ENCODE measurements at places on chromosomes 3 and 15.

DNA sequence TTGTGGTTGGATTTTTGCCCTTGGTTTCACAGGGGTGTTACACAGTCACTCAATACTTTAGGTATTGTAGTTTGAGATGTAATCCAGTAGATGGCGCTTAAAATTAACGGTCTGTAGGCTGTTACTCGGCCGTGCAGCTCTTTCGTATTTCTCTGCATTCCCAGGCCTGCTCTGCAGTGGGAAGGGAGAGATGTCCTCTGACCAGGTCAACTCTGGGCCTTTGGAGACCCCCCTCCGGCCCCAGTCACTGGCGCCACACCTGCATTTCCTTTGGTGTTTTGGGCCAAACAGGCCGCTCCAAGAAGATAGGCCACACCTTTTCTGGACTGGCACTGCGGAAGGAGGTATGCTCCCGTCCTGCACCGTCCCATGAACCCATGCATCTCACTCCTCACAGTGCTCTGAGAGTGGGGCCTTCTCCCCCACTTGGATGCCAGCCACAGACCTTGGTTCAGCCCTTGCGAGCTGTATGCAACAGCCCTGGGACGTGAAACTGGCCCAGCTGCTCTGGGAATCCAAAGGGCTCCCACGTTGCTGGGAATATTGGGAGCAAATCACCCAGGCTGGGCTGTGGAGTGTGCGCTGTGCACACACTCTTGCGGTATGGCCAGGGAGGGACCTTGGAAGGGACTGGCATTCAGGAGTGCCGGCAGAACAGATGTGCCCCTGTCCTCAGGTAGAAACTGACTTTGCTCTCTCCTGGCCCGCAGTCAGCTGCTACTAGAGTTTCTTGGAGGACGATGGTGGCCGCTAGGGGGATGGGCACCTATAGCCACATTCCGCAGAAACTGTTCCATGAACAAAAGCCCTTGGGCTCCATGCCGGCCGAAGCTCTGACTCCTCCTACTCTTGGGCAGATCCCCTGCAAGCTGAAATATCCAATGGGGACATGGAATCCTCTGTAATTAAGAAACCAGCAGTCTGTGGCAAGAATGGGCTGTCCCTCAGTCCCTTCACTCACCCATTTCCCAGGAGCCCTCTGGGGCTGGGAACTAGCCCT lies 410.5 kb upstream of the CADM2 start:
- DNase-seq: peak; percentile 40

DNA sequence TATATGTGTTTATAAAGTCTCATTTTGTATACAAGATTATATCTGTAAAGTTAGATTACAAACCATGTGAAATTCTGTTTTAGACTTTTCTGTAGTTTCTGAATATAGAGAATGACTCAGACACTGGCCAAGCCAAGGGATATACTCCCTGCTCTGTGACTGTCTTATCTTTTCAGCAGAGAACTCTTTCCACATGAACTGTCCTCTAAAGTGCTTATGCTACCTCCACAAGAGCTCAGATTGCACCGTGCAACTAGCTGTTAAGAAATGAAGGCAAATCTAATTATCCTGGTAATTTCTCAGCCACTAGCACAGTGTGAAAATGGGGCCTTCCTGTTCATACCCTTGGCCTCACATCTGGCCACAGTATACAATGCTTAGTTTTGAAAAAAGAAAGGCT lies 44.3 kb upstream of the CPNE4 start:
- no peak for DNase-seq

GRCh38 chr15:80613762-80614365 lies 81.2 kb upstream of the ABHD17C start:
- DNase-seq: no peak

DNA sequence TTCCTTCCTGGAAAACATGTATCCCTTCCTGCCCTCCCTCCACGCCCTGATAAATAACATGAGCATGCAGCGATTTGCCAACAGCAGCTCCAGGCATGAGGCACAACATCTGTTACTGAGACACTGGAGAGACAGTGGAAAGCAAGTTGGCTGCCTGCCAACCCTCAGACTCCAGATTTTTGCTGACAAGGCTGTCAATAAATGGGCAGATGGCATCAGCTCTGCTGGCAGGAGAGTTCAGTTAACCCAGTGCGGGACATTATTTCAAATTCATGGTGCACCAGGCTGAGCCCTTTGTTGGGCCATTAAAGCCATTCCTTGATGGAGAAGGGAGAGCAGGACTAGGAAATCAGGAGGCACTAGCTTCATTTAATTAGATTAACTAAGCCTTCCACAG lies 293.3 kb downstream of the MEX3B start:
- DNase-seq: no peak

DNA sequence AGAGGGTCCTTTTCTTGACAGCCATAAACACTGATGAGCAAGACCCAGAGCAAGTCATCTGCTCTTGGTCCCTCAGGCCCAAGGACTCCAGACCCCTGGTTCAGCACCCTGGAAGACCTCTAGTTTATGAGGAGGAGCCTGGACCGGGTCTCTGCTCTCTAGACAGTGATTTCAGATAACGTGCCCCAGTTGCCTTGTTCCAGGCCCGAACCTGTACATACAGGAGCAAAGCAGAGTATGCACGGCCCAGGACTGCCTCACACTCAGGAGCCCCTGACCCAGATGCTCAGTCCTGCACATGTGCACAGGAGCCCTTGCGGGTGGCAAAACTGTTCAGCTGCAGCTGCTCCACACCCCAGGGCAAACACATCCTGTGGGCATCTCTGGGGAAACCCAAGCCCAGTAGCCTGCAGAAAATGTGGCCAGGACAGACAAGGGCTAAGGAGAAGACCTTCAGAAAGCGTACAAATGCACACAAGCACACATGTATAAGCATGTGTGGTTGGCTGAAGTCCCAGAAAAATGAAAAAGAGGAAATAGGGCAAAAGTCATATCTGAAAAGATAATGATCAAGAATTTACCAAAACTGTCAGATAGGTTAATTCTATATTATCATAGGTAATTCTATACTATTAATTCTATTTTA lies 59.9 kb upstream of the CORO2B start:
- DNase-seq: no peak

- no peak for DNase-seq
Observed at GRCh38 chr3:80767604-80768003, 993.8 kb downstream of the GBE1 start.

DNA sequence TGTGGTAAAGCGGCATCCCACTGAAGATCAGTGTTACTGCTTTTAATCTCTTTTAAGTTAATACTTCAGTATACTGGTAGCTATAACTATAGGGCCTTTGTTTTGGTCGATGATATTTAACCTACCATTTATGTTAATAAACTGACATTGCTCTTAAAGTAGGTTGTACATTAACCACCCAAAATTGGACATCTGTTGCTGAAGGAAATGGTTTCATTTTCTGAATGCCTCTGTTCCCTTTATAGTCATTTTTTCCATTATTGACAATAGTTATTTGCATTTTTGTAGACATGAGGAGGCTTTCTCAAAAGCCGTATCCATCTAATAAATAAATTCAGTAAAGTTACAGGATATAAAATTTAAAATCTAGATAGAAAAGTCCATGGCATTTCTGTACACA lies 252.4 kb upstream of the UBE2E1 start:
- no peak for DNase-seq

- DNase-seq: no peak
Observed at GRCh38 chr3:2334921-2335320, 236.3 kb downstream of the CNTN4 start.

DNA sequence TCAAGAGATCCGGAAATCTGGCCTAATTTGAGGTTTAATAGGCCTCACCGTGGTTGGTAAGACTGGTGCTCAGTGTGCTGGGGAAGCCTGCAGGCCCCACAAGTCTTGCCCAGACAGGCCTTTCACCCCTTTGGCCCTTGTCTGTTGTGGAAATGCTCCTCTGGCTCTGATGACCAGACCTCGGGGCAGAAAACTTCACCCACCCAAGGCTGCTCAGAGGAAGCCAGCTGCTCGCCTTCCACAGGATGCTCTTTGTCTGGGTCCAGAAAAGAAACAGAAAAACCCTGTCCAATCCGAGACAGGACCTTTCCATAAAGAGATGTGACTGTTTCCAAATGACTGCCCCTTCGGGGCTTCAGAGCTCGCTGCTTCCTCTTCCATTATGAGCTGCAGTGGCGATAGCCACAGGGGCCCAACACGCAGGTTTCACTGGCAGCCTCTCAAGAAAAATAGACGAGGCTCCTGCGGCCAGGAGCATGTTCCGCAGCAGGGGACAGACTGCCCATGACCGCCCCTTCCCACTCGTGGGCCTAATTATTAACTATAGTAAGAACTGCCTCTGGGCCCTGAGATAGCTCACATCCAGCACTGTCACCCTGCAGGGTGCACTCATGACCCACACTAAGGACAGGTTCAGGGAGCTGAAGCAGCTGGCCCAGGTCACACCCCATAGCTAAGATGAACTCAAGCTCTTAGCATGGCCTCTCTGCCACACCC lies 6.8 kb upstream of the SNX22 start:
- DNase-seq: no peak

DNA sequence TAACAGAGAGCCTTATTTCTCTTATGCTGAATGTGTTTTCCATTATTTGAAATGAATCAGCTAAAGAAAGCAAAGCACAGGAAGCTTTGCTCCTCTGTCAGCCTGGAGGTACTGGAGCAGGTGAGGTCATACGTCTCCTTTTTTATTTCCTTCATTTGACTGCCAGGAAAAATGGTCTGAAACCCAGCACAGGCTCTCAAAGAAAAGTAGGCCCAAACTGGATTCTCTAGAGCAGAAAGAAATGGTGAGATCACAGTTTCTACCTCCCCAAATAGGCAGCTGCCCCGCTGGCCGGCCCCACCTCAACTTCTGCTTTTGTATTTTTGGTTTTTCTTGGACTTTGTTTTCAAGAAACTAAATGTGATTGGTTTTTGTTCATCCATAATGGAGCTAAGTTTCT lies 95.1 kb downstream of the RPL39L start:
- DNase-seq: peak; percentile 58

GRCh38 chr3:80733522-80734176 lies 965.9 kb upstream of the ROBO1 start:
- DNase-seq: peak; percentile 75

- no peak for DNase-seq
Observed at GRCh38 chr3:112813016-112813415, 33.6 kb downstream of the CD200R1L start.

GRCh38 chr3:11641683-11642430 lies 1.9 kb downstream of the VGLL4 start:
- peak; percentile 42 for DNase-seq

DNA sequence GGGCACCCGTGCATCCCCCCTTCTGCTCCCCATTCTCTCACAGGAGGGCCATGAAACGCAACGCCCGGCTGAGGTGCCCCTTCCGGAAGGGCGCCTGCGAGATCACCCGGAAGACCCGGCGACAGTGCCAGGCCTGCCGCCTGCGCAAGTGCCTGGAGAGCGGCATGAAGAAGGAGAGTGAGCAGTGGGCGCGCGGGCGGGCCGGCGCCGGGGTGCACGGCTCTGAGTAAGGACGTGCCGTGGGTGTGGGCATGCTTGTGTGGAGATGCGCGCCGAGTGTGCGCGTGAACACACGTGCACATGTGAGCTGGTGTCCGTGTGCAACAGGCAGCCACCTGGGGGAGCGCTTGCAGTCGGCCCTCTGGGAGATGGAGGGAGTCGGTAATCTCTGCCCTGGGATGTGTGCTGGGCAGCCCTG lies 28.1 kb downstream of the NR1I2 start:
- DNase-seq: peak; percentile 39

DNA sequence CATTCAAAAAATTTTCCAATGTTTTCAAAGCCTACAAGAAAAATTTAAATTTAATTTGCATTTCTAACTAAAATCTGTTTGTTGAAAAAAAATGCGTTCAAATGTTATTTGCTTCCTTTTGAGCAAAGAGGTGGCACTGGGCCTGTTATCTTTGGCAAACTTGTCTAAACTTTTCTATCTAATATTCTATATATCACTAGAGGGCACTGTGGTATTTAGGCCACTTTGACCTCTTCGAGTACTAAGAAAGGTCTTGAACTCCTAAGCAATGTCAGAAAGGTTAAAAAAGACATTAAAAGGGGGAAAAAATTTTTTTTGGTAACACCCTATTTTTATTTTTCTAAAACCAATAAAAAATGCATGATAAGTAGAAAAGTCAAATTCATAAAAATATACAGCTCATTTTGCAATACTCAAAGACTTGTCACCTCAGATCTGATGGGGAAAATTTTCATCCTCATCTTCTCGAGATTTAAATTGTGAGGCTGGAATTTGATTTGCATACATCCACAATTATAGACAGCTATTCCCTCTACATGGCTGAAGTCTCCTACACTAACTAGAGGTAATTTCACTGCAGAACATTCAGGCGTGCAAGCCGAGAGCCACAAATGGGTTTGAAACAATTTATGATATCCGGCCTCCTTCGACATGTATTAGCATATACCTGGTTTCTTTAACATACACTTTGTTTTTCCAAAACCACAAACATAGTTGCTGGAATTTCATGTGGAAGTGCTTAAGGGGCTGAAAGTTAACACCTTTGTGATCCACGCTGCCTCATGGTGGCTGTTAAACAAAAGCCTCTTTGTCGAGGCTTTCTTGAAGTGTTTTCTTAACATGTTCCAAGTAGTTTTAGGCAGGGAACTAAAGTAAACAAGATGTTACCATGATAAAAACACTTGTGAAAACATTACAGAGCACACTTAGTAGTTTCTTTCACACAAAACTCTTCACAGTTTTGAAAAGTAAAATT lies 576.4 kb downstream of the FOXP1 start:
- DNase-seq: peak; percentile 13

DNA sequence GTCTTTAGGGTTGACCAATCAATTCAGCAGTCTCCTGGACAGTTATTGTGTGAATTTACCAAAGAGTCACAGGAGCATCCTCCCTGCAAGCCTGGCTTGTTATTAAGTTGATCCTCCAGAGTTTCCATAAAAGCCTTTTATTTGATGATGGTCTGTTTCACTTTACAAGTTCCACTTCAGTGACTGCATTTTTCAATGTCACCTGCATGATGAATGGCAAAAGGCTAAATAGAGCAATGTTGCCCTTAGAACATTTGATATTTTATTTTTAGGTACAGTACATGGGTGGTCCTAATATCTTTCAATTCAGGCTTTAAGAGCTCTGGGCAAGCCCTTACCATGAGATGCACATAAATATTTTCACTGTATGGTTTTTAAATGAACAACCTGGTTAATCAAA lies 22.6 kb downstream of the GUCA1C start:
- DNase-seq: no peak

GRCh38 chr3:51963951-51964451 lies 3.3 kb downstream of the PCBP4 start:
- DNase-seq: no peak

DNA sequence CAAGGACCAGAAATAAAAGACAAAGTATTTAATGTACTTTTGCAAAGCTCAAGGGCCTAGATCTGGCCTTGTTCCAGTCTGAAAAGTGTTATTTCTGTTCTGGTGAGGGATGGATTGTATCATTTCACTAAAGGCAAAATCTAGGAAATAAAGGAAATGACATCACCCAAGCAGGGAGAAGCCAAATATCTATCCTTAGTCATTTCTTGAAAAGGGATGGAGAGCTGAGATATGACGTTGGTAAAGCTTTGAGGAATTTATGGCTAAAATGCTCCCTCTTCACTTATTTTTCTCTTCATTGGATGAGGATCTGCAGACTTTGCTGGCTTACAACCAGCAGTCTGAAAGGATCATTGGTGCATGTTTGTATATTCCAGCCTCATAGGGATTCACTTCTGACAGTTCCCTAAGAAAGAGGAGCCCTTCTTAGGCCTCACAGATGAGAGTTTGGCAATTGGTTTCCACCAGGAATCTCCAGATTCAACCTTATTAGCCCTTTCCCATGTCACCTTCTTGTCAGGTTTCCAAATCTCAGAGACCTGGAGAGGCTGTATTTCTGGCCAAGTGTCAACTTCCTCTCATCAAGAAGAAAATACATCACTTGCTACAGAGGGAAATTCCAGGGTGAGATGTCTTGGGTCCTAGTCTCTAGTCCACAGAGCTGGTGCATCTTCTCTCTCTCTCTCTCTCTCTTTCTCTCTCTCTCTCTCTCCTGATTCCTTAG lies 93.7 kb upstream of the BOC start:
- DNase-seq: no peak

Measured in kidney glomerular epithelial cell (primary cell).